ENCODE measurements at places on chromosomes 1 and 21.

- DNase-seq: no peak
These were observed 114.3 kb downstream of the NAV1 start for GRCh38 chr1:201653233-201653632.

GRCh38 chr1:231878737-231879136 lies 252.1 kb downstream of the DISC1 start:
- DNase-seq: no peak

DNA sequence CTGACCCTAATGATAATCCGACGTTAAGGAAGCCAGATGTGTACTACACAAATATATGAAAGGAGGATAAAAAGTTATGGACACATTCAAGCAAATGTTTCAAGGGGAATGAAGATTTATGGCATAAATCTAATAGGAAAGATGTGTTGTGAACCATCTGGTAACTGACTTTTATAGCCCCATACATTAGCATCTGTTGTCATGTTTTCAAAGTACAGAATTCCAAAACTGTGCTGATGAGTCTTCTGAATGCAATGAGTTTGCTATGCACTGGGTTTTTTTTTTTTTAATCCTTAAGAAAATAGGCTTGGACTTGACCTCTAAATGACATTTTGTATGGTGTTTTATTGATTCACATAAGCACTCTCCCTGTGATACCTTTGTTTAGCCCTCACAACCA lies 158.5 kb upstream of the ESRRG start:
- no peak for DNase-seq

- DNase-seq: no peak
These were observed 1.1 kb downstream of the SPOCD1 start for GRCh38 chr1:31814631-31815306.

DNA sequence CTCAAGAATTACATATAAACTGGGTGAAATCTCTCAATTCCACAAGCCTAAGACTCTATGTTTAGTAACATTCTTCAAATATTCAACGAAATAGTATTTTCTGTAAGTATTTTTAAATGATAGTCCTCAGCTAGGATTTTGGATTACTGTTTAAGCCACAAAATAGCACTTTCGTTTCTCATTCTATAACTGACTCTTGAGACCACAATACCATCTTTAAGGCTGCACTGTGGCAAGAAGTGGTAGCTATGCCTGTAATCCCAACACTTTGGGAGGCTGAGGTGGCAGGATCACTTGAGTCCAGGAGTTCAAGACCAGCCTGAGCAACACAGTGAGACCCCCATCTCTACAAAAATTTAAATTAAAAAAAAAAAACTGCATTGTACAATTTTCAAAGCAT lies 126.7 kb downstream of the CDC42BPA start:
- no peak for DNase-seq

DNA sequence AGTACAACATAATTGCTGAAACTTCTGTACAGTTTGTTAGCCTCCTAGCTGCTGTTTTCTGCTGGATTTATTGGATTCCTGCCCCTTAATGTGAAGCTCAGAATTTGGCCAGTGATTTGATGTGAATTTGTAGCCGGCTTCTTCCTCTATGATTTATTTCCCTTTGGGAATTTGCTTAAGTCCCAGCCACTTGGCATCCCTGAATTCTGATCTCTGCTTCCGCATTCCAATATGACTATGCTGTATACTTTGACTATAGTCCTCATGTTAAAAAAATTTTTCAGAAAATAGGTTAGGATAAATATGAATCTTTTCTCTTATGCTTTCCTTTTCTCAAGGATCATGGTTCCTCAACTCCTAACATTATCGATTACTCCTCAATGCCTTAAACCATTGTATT lies 12.4 kb upstream of the LRIF1 start:
- no peak for DNase-seq

DNA sequence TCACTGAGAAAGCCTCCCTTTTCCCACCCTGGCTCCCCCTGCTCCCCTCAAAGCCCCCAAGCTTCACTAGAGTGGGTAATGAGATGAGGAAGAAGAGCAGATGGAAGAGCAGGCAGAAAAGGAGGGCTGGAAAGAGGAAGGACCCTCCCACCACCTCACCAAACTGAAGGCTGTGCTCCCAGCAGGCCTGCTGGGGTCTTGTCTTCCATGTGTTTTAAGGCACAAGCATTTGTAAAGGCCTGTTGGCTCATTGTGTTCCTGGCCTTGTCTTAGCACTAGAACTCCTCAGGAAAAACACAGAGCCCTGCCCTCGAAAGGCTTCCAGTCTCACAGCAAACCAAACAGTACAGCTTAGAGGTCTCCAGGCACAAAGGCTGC lies 51.5 kb downstream of the TOMM20 start:
- DNase-seq: no peak

GRCh38 chr1:235643837-235644692 lies 5.5 kb downstream of the GNG4 start:
- DNase-seq: no peak

DNA sequence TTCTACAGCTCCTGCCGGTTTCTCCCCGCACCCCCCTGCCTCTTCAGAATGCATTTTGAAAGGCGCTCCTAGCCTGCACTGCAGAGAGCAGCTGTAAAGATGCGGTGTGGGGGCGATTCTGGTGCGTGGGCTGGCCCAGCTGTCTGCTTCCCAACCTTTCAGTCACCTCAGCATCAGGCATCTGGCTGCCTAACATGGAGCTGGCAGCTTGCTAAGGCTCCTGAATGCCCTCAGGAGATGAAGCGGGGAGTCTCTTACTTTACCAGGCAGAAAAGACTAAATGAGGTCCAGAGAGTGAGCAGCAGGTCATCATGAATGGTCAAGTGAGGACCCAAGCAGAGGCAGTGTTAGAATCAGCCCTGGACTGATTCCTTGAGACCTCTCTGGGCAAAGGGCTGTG lies 8.7 kb downstream of the IER5 start:
- no peak for DNase-seq

GRCh38 chr1:232226197-232226712 lies 403.7 kb downstream of the SIPA1L2 start:
- no peak for DNase-seq

DNA sequence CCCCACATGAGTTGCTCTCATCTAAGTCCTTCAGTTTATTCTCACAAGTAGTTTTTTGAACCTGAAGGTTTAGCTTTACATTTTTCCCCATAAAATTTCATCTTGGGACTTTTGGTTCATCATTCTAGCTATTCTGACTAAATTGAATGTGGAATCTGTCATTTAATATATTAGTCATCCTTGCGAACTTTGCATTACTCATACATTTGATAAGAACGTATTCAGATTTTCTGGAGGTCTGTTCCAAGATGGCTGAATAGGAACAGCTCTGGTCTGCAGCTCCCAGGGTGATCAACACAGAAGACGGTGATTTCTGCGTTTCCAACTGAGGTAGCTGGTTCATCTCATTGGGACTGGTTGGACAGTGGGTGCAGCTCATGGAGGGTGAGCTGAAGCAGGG lies 59.8 kb upstream of the CSF1 start:
- no peak for DNase-seq

DNA sequence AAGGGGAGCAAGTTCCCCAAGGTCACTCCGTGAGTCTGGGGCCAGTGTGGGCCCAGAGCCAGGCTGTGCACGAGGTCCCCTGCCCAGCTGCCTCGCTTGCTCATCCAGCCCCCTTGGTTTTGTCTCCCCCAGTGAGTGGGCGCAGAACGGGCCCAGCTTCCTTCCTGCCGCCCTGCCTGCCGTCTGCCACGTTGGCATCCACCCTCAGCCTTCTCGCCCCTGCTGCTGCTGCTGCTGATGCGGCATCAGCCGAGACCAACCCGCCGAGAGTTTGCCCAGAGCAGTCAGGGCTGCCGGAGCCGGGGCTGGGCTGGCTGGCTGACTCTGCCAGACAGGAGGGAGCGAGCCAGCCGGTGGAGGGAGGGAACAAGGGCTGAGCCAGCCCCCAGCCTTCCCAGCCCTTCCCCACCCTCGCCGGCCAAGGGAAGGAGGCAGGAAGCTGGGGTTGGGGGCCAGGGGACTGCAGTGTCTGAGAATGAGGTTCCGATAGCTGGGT lies 31.4 kb upstream of the WASF2 start:
- no peak for DNase-seq

GRCh38 chr1:50308878-50309277 lies 114.4 kb downstream of the DMRTA2 start:
- peak; percentile 78 for DNase-seq

- no peak for DNase-seq
These were observed 7.3 kb upstream of the CLSPN start for GRCh38 chr1:35777109-35777508.

DNA sequence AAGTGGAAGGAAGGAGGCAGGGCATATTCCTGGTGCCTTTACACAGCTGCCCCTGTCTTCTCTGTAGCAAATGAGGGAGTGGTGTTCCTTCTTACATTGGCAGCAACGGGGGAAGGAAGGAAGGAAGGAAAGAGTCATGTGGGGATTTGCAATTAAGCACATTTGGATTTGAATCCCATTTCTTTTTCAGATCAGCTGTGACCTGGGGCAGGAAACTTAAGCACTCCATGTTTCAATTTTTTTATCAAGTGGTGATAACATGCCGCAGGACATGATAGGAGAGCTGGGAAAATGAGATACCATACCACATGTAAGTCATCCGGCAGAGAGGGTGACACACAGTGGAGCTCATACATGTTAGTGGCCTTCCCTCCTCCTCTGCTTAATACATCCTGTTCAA lies 186.8 kb downstream of the APP start:
- DNase-seq: no peak

DNA sequence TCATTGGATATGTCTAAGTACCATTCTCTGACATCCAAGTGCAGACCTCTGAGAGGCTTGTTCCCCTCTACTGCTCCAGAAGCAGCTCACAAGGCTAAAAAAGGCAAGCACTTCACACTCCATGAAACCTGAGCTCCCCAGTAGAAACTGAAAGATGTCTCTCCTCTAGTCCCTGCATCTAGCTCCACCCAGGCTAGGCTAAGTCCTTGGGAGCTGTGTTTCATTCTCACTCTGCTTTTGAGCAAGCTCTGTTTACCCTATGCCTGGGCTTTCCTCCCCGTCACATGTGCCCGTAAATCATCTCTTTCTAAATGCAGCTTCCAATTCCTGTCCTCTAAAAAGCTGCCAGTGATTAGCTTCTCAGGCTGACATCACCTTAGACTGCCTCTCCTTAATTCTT lies 39.0 kb downstream of the LRRC71 start:
- no peak for DNase-seq

- no peak for DNase-seq
These were observed 13.1 kb downstream of the PGBD5 start for GRCh38 chr1:230413061-230413460.

DNA sequence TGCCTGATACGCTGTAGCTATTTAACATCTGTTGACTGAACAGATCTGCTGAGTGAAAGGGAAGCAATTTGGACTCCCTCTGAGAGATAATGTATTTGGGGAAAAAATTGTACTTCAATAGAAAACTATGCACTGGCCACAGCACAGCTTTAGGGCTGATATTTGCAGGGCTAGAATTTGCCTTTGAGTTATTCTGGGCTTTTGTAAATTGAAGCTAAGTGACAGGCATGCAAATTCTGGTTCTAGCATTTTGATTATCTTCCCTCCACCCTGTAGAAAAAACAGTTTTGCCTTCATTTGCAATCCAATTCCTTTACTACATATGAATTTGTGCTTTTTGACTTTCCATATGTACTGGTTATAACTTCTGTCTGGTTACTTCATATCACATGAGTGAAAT lies 7.9 kb downstream of the KYAT3 start:
- no peak for DNase-seq

GRCh38 chr1:209778102-209778501 lies 6.3 kb downstream of the C1orf74 start:
- no peak for DNase-seq

DNA sequence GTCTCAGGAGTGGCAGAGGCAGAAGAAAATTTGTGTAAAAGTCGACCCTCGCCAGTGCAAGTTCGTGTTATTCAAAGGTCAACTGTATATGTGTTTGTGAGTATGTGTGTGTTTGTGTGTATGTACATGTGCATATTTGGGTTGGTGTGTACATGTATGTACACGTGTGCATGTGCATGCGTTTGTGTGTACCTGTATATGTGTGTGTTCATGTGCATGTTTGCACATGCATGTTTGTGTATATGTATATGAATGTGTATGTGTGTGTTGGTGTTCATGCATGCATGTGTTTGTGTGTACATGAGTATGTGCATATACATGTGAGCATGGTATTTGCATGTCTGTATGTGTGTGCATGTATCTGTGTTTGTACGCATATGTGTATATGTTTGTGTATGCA lies 21.7 kb upstream of the TENT5C start:
- DNase-seq: no peak

DNA sequence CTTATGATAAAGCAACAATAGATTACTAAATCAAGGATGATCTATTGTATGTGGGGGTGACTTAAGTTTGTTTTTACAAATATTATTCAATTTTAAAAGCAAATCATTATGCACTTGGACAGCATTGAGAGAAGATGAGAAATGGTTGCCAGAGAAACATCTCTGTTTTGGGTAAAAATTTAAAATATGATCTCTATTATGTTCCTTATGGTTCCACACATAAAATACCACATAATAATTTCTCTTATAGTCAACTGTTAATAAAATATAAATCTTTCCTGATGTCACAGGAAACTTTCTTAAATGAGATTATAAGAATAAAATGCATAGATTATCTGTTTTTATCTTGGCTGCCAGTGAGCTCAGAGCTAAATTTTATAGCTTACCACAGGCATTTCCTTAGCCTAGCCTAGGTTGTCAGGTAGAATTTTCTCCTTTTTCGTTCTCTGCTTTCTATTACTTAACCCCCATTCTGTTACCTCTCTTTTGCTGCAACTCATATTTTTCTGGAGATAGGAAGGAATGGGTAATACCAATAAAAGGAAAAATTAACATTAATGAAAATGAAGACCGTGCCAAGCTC lies 109.7 kb downstream of the TGFB2 start:
- DNase-seq: no peak

DNA sequence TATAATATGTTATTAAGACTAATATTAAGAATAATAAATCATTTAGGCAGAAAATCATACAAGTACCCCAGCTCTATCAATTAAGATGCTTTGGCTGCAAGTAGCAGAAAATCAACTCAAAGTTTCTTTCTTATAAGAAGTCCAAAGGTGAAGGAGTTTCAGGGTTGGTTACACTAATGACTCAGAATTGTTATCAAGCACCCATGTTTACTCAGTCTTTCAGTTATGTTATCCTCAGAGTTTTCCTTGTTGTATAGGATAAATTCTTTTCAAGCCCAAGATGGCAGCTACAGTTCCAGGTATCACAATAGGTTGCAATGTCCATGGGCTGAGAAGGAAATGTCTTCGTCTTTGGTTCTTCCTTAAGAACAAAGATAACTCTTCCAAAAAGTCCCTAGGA lies 163.6 kb downstream of the TNFSF18 start:
- no peak for DNase-seq

GRCh38 chr1:12098786-12099185 lies 35.7 kb downstream of the TNFRSF8 start:
- DNase-seq: no peak

- DNase-seq: no peak
These were observed 182.8 kb downstream of the EIF4G3 start for GRCh38 chr1:20993716-20994575.

Data from left renal cortex interstitium (tissue), 4 donors.